T-helper 17 cell (primary cell): ENCODE measurements at places on chromosomes 3 and 15.
A peak's percentile ranks its signal among the peaks of the same experiment; 100 is the strongest.

DNA sequence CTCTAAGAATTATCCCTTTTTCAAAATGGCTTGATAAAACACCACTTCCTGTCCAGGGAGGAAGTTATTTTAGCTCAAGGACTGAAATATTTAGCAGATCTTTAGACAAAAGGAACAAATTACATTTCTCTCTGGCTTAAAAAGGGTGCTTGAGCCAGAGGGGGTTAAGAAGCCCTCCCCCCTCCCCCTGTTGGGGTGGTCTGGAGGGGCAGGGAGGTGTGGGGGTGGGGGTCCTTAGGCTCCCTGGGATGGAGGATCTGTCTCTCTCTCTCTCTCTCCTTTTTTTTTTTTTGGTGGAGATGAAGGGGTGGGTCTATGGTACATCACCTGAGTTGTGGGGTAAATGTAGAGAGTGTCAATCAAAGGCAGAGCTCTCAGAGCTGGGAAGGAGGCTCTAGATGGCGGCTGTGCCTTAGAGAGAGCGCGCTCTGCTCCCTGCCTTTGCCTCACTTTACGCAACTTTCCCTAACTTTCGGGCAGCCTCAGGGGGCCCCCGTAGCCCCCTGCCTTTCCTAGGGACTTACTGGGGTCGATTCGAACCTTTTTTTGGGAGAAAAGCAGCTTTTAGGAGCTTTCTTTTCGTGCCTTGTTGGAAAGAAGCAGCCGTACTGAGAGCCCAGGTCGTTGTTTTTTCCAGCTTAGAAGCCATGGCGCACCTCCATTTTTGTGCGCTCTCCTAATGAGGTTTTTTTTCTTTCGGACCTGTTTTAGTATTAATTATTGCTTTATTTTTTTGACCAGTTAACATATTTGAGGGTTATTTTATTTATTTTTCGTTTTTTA is at the start of gene CHD2:
Gene CHD2 (plus strand): TSS at position 377 of the 783 bp plus-strand sequence. CDS start 914 bp downstream, outside the sequence.
- DNase-seq = peak; percentile 51

GRCh38 chr3:27454914-27455313 is 29.3 kb downstream of the SLC4A7 start:
- no peak for DNase-seq

DNA sequence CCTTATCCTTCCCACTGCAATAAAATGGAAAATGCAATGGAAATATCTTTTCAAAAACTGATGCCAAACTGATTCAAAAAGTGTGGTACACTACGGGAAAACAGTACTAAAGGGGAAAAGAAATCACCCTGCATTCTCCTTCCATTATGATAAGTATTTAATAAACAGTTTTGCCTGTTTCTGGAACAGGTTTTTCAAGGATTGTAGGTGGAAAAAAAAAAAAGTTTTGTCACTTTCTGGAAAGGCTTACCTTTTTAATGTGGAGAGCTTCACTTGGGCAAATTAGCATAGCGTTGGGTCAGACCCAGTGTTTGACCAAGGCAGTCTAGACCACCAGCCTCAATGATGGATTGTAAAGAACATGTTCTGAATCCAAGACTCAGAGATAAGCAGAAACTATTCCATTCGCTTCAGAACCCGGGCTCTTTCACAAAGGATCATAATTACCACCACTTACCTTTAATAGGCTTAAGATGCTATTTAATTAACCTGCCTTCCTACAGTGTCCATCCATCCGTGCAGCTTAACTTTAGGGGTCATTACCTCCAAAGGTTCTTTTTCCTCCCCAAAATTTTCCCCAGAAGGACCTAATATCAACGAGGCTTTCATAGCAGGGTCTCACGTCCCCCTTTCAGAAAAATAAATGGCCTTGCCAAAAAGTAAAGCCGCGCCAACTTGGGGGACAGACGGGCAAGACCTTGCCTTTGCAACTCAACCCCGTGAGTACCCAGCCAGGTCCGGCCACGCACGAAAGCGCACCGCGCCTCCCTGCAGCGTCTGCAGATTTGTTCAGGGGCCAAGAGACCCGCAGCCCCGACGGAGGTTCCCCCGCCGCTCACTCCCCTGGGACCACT is 1.0 kb downstream of the DCBLD2 start:
- no peak for DNase-seq

GRCh38 chr3:11186771-11187191 is 32.5 kb downstream of the HRH1 start:
- DNase-seq = no peak
